ENCODE measurements at places on chromosomes 7 and 10.

GRCh38 chr10:49609006-49609282 lies 1.2 kb upstream of the SLC18A3 start:
- DNase-seq, result no peak

- DNase-seq, result no peak
Observed at GRCh38 chr7:48045195-48045765, 9.9 kb downstream of the C7orf57 start.

DNA sequence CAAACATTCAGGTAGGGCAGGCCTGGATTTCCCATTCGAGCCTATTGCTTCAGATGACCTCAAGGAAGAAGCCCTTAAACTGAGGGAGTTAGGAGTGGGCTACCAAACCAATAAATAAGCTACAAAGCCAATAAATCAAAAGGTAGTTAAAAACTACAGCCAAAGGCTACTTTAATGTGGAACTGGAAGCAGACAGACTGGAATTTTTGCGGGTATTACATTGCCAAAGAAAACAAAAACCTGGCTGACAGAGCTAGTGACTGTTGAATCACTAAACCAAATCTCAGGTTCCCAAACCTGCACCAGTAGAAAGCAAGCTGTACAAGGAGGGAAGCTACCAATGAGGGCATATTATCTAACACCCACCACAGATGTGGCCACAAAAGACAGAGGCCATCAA lies 315.6 kb downstream of the GRM8 start:
- DNase-seq, result no peak

GRCh38 chr10:131043039-131043691 lies 268.4 kb downstream of the TCERG1L start:
- no peak for DNase-seq

All from activated naive CD4-positive, alpha-beta T cell (primary cell).